T-helper 17 cell (primary cell): ENCODE measurements at places on chromosomes 12 and 14. TPM values are rescaled to one million over a fixed set of nuclear protein-coding genes. Genes with fewer than 3 reads are reported as not detected.

SOCS2 gene
- total RNA-seq, result 37.7 TPM

GRCh38 chr14:96103560-96104460 lies 64.6 kb downstream of the C14orf132 start:
- DNase-seq, result no peak
- no peak overlapping the region for H3K27ac ChIP-seq
- H3K4me3 ChIP-seq, result no peak overlapping the region
- H3K27me3 ChIP-seq, result peaks cover 11% of the 10 kb centered on the region

RBM25 gene
- 168 TPM for total RNA-seq

- no peak overlapping the region for H3K4me3 ChIP-seq
- H3K36me3 ChIP-seq, result no peaks in the 10 kb centered on the region
- H3K4me1 ChIP-seq, result peaks cover 3% of the 10 kb centered on the region
Measured at GRCh38 chr14:90692061-90692460, 124.2 kb downstream of the TTC7B start.

DNA sequence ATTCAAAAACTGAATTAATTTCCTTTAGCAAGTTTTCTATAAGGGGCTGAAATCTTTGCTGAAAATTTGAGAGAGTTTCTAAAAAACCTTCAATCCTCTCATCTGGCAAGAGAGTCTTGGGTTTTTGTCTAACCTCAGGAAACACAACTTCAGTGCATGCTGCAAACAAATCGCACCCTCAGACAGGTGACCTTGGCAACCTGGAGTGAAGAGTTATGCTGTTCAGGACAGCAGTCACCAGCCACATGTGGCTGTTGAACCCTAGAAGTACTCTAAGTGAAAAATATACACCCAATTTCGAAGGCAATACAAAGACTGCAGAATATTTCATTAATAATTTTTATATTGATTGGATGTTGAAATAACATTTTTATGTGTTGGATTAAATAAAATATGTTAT lies 184.8 kb downstream of the RPS29 start:
- no peak overlapping the region for H3K4me3 ChIP-seq
- DNase-seq, result no peak
- H3K27ac ChIP-seq, result no peak overlapping the region
- no peaks in the 10 kb centered on the region for H3K36me3 ChIP-seq
- peaks cover 8% of the 10 kb centered on the region for H3K27me3 ChIP-seq
- peaks cover 4% of the 10 kb centered on the region for H3K4me1 ChIP-seq

TESPA1 gene
- 121 TPM for total RNA-seq

- H3K27ac ChIP-seq, result peak overlapping the region; percentile 96
- DNase-seq, result no peak
- peaks cover 72% of the 10 kb centered on the region for H3K4me1 ChIP-seq
- H3K27me3 ChIP-seq, result no peaks in the 10 kb centered on the region
Measured at GRCh38 chr14:61428261-61428660, 106.9 kb downstream of the PRKCH start.

GRCh38 chr12:90013409-90013808 lies 304.8 kb upstream of the ATP2B1 start:
- H3K36me3 ChIP-seq, result peaks cover 2% of the 10 kb centered on the region
- no peak for DNase-seq
- peak overlapping the region; percentile 73 for H3K27ac ChIP-seq
- no peaks in the 10 kb centered on the region for H3K27me3 ChIP-seq
- H3K4me1 ChIP-seq, result peaks cover 18% of the 10 kb centered on the region
- no peak overlapping the region for H3K4me3 ChIP-seq

DNA sequence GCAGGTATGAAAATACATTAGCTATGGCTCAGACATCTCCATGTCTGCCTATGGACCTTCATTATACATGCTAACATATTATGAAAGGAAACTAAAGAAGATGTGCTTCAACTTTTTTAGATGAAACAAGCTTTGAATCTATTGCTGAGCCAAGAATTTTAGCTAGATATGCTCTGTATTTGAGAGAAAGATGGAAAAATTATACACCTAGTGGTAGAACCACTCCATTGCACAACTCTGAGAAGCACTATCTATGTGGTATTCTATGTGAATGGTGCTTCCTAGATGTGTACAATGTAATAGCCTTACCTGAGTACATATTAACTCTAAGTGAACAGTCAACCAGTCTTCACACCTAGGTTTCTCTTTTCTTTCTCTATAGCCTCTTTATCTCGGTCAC lies 17.3 kb downstream of the EPYC start:
- H3K4me3 ChIP-seq, result no peak overlapping the region
- no peak overlapping the region for H3K27ac ChIP-seq
- peaks cover 2% of the 10 kb centered on the region for H3K4me1 ChIP-seq
- peaks cover 3% of the 10 kb centered on the region for H3K36me3 ChIP-seq
